ENCODE measurements at places on chromosomes 5 and 9.

- no peak for DNase-seq
These were observed 74.3 kb upstream of the ICE1 start for GRCh38 chr5:5348135-5348534.

GRCh38 chr5:32222723-32223470 lies 48.8 kb upstream of the GOLPH3 start:
- no peak for DNase-seq

GRCh38 chr9:92618633-92619225 lies 51.2 kb downstream of the IPPK start:
- DNase-seq = no peak

DNA sequence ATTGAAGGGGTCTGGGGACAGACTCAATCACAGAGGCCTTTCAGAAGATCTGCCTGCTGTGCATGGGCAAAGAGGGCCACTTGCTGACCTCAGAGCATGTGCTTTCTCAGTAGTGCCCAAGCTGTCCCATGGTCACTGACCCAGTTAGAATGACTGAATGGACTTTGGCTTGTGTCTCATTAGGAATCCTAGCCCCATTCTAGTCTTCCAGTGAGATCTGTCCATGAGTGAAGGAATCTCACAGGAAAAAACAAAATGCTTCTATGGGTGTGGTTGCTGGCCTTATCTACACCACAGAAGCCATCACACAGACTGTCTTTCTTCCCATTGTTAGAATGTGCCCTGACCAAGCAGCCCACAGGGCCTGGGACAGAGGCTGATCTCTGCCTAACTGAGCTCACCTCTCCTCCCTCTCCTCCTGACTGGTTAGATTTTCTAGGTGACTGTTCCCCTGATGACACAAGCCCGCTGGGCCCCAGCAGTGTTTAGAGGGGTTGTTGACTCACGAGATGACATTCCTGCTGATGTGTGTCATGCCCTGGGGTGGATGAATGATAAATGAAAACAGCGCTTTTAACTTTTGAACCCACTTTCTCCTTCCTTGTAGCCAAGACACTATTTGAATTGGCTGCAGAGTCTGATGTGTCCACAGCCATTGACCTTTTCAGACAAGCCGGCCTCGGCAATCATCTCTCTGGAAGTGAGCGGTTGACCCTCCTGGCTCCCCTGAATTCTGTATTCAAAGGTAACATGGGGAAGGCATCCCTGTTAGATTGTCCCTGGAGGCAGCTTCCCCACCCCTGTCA lies 24.8 kb downstream of the TGFBI start:
- DNase-seq = no peak

DNA sequence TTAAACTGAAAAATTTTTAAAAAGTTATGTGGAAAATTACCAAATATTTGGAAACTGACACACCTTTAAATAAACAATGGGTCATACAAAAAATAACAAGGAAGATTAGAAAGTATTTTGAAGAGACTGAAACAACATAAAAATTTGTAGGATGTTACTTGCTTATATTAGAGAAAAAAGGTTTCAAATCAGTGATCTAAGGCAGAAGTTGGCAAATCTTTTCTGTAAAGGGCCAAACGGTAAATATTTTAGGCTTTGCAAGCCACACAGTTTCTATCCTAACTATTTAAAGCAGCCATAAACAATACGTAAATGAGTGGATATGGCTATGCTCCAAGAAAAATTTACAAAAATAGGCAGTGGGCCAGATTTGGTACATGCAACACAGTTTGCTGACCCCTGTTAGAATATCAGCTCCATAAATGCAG lies 81.3 kb downstream of the OXCT1 start:
- DNase-seq = no peak

GRCh38 chr5:149284501-149284900 lies 12.8 kb downstream of the AFAP1L1 start:
- no peak for DNase-seq

- no peak for DNase-seq
These were observed 78.1 kb upstream of the UBTD2 start for GRCh38 chr5:172361566-172362238.

GRCh38 chr5:122412966-122413365 lies 100.9 kb downstream of the SNCAIP start:
- no peak for DNase-seq

DNA sequence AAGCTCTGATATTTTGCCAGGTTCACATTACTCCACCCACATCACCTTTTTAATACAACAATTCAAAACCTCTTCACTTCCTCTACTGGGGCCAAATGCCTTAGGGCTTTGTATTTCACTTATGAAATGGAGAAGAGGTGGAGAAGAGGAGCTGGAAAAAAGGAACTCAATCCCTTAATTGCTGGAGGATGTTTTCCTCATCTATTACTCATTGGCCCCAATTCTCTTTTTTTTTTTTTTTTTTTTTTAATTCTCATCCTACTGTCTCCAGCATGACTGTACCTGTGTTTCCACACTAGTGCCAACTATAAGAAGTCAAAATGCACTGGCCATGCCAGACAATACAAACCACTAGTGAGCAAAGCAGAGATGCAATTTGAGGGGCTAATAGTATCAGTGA lies 20.9 kb downstream of the FAM13B start:
- no peak for DNase-seq

- DNase-seq = peak; percentile 42
These were observed 21.7 kb upstream of the NSD1 start for GRCh38 chr5:177111720-177112394.

DNA sequence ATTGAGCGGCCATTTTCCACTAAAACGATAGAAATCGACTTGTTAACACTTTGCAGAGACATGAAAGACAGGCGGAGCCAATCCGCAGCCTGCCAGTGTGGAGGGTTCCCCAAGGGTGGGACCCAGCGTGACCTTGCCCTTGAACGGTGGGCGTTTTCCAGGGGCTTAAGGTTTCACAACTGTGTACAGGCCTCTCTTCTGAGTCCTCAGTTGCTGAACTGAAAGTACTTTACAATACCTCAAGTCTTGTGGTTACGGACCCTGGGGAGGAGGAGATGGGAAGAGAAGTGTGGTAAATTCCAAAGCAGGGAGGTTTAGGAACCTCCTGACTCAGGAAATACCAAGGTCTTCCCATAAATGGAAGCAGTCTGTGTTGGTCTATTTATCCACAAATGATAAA lies 68.2 kb upstream of the CKMT2 start:
- no peak for DNase-seq

All from stimulated activated CD8-positive, alpha-beta memory T cell treated with anti-CD3 and anti-CD28 coated beads, Interleukin-12 subunit alpha, Interleukin-12 subunit beta, amount 100 ng/mL, for 4 hours (primary cell).